ENCODE measurements at places on chromosomes 6 and 20. TPM values are rescaled to one million over a fixed set of nuclear protein-coding genes. Genes with fewer than 3 reads are reported as not detected.

GRCh38 chr6:37432590-37432915, 468 bp upstream of the CMTR1 start:
- no peak for DNase-seq

DNA sequence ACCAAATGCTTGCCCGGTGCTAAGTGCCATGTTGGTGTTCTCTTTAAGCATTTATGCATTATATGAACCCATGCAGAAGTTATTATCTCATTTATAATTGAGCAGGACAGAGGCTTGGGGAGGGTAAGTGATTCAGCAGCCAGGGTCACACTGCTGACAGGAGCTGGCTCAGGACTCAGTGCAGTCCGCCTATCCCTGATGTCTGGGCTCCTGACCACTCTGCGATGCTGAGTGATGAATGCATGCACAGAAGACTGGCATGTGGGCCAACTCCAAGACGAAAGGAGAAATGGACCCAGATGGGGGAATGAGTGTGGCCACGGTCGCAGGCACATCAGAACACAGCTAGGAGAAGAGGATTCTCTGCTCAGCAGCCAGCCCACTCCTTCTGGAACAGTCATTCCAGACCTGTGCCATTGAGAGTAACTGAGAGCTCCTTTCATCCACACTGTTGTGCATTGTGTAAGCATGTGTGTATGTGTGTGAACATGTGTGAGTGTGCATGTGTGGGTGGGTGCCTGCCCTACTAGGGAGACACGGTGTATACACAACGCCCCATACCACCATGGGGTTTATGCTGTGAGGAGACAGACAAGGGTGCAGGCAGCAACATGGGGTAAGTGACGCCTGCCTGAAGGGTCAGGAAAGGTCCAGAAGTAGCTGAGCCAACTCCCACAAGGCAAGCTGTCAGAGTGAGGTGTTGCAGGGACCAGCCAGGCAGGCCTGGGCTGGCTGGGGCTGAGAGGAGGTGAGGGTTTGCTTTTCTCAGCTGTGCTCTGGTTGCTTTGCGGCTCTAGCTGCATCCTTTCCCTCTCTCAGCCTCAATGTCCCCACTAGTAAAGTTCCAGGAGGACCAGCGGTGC, 97.8 kb upstream of the PMEPA1 start:
- DNase-seq: no peak

DNA sequence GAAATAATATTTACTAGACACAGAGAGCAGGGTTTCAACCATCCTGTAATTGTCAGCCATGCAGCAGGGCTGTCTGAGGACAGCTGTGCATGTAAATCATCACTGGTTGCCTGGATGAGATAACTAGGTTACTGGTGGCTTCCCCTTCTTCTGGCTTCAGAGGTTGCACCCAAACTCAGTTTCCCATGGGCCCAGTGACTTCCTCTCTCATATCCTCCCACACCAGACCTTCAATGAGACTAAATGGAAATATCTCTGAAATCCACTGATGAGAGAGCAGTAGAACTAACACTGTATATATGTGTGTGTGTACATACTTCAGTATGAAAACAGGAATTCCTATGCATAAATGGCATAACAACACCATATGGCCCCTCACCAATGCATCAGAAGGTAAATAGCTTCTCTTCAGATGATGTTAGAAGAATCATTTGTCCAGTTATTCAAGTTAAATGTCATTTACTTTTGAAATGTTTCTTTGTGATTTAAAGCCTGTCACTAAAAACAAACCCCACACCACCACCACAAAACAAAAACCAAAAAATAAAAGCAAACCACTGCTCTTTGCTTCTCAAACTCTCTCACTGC, 51.0 kb upstream of the IL20RA start:
- DNase-seq: no peak

DNA sequence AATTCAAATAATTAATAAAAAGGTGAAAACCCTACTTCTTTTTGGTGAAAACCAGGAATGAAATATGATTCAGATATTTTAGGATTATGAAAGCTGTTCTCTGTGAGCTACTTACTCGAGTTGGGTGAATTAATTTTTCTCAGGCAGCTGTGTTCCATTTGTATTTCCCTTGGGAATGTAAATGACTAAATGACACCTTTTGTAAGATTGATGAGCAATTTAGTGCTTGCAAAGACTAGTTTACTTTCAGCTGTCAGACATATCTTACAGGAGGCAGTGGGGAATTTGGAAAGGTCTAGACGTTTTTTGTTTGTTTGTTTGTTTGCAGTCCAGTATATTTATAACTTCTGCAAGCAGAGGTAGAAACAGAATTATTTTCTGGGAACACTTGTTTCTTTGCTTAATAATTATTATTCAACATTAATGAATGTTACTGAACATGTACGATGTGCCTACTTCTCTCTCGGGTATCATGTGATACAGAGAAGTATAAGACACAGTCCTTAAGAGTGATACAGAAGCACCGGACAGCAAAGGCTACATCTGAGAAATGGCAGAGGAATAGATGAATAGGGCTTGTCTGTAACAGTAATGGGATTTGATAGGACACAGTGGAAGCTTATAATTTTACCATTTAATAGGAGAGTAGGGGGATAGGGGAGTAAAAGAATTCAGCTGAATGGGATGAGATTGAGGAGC, 91.3 kb downstream of the AKAP7 start:
- DNase-seq: no peak

DNA sequence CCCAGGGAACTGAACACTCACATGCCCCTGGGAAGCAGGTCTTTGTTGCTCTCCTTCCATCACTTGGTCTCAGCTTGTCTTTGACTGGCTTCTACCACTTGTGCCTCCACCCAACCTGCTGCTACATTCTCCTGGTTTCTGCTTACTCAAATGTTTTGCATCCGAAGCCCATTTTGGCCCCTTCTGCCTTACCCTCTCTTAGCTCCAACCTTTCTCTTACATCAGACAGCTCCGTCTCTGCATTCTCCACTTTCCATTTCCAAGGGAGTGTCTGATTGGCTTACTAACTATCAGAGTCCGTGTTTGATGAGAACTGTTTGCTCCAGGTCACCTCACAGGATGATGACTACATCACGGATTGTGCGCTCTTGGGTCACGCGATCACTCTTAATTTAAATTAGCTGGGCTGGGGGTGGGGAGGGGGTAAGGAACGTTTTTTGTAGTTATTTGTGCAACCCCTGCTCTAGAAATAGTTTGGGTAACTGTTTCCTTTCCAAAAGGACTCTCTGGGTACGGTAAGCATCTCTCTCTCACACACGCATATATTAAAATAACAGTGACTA, 844 bp upstream of the ABRACL start:
- no peak for DNase-seq

DNA sequence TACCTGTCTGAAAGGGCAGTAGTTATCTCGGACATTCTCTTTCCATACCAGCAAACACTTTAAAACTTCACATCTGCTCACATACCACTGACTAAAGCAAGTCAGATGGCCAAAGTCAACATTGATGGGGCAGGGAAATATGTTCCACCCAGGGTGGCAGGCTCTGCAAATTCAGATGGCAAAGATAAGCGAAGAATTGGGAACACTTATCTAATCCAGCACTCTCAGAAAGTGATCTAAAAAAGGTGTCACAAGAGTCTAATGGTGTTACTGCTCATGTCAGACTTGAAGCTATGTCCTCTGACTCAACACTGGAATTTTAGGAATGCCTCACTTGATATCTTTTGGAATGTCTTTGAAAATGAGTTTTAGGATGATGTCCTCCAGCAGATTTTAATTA, 1086.2 kb downstream of the KIF16B start:
- DNase-seq: no peak

DNA sequence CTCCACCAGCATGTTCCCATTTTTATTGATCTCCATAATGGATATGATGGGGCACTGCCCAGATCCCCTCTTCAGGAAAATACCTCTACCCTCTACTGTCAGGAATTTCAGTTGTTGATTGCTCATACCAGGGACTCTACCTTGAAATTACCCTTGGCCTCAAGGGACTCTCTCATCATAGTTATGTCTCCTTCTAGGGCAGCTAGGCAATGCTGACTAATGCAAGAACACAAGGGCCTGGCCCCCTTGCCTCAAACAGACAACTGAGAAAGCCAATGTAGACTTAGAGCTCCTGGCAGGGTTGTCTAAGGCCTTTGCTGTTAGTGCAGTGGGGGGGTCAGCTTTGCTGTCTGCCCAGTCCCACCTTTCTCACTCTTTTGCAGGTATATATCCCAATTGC, 493.1 kb downstream of the BTBD3 start:
- DNase-seq: no peak

DNA sequence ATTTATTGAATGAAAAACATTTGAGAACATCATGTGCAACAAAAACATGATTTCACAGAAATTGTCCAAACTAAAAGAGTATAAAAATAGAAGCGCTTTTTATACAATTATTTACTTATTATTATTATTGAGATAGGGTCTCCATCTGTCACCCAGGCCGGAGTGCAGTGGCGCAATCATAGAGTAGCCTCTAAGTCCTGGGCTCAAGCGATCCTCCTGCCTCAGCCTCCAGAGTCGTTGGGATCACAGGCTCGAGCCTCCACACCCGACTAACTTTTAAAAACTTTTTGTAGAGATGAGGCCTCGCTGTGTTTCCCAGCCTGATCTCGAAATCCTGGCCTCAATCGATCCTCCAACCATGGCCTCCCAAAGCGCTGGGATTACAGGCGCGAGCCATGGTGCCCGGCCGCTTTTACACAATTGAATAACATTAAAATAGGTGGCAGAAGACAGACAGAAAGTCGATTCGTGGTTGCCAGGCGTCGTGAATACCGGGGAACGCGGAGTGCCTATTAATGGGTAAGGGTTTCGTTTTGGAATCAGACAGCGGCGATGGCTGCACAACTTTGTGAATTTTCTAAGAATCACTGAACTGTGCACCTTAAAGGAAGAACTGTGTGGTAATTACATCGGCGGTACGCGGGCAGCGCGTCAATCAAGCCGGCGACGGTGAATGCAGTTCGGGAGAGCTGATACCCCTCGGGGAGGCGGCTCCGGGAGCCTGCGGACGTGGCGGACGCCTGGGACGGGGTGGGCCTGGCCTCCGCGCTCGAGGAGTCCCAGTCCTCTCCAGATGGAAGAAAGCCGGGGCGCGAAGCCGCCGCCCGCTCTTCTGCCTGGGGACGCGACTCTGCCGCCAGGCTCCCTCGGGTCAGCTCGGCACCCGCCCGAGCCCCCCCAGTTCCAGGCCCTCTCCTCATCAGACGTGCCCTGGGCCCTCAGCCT, 807 bp downstream of the TBC1D20 start:
- DNase-seq: peak; percentile 53

GRCh38 chr6:39361657-39362486, 39.4 kb upstream of the KCNK16 start:
- DNase-seq: no peak

- DNase-seq: no peak
These were observed 10.2 kb upstream of the RCAN2 start for GRCh38 chr6:46501136-46502089.

- DNase-seq: no peak
These were observed 84.8 kb downstream of the AHI1 start for GRCh38 chr6:135412761-135413160.

DNA sequence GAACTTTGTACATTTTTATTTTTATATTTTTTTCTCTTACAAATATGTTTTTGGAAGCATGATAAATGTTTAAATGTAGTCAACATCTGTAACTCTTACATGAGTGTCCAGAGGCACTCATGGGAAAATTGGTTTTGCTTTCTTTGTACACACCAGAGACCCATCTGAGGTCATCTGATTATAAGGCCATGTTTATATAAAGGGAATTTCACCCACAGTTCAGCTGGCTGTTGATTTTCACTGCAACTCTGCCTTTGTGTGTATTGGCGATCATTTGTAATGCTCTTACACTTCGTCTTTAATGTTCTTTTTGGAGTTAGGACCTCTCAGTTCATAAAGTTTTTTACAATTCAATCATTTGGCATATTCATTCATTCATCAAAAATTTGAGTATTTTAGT, 28.1 kb downstream of the RIOK1 start:
- DNase-seq: no peak

DNA sequence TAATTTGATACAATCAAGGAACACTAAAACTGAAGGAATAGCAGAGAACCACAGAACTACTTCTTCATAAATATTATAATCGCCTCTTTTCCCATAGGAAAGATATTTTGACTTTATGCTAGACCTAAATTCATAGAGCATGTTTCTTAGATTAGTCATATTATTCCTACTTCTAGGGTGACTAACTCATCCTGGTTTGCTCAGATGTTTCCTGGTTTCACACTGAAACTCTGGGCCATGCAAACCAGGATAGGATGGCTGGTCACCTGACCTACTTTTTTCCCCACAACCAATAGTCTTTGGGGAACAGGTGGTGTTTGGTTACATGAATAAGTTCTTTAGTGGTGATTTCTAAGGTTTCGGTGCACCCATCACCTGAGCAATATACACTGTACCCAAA, 42.8 kb downstream of the MMS22L start:
- no peak for DNase-seq

DNA sequence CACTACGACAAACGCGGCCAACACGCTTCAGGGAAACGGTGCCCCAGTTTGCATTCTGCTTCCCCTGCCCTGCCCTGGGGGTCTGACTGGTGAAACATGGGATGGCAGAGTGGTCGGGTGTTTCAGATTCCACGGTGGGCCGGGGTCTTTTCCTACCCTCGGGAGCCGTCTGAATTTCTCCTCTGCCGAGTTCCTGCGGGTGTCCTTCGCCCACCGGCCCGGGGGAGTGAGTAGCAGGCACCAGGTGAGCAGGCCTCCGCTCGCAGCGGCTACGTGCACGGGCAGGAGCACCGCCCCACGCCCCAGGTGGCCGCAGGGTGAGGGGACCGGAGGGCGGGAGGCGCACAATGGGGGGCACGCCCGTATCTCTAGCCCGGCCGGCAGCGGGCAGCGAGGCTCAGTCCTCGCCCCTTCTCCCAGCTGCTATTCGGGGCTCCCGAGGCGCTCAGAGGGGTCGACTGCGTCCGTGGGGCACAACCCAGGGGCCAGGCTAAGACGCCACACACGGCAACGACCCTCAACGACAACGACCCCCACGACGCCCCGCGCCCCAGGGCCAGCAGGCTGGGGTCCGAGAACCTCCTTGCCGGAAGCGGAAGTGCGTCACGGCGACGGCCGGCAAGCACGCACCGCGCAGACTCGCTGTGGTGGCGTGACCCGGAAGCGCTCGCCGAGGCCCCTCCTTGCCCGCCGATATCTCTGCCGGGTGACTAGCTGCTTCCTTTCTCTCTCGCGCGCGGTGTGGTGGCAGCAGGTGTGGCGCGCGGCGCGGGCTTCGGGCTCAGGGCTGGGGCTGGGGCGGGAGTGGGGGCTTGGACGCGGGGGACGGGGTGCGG, at the start of gene RPS21:
Gene RPS21, plus strand, starts transcription at position 721 of the 836 bp plus-strand sequence. CDS start 236 bp downstream, outside the sequence.
- peak; percentile 83 for DNase-seq

GRCh38 chr6:112382778-112383177, 35.6 kb downstream of the RFPL4B start:
- DNase-seq: no peak

GRCh38 chr6:121733234-121733633, 297.8 kb downstream of the GJA1 start:
- DNase-seq: no peak

GRCh38 chr6:22071270-22072041, 225.4 kb downstream of the PRL start:
- peak; percentile 68 for DNase-seq

JAG1 gene
- polyA plus RNA-seq: 203 TPM

VSX1 gene
- not detected for polyA plus RNA-seq

ECT2L gene
- polyA plus RNA-seq: 0.19 TPM

UNC5CL gene
- 6.5 TPM for polyA plus RNA-seq

TRIM10 gene
- polyA plus RNA-seq: 0.48 TPM

VEGFA gene
- polyA plus RNA-seq: 352 TPM

Measured in right renal pelvis (tissue), 4 donors.